ENCODE measurements at places on chromosomes 3 and 15. TPM values are rescaled to one million over a fixed set of nuclear protein-coding genes. Genes with fewer than 3 reads are reported as not detected.

The MDFIC2 gene
- total RNA-seq: not detected

The GABRB3 gene
- total RNA-seq: under 0.01 TPM

The RFT1 gene
- total RNA-seq: 12.7 TPM

The DAZL gene
- total RNA-seq: not detected

The CYP1A2 gene
- not detected for total RNA-seq

The MCF2L2 gene
- total RNA-seq: under 0.01 TPM

The GOLGA8H gene
- under 0.01 TPM for total RNA-seq

The GNB4 gene
- total RNA-seq: 79.3 TPM

The MUC4 gene
- not detected for total RNA-seq

The MYRIP gene
- under 0.01 TPM for total RNA-seq

The MOBP gene
- not detected for total RNA-seq

The SLC9C1 gene
- total RNA-seq: not detected

The CASR gene
- not detected for total RNA-seq

The PPP1R14D gene
- total RNA-seq: not detected

The FMN1 gene
- total RNA-seq: 9.0 TPM

The LRRK1 gene
- total RNA-seq: 15.2 TPM

The RCCD1 gene
- total RNA-seq: 11.2 TPM

The GPR87 gene
- not detected for total RNA-seq

The ADAMTS17 gene
- under 0.01 TPM for total RNA-seq

The MAP2K5 gene
- total RNA-seq: 10.1 TPM

The CGNL1 gene
- 1.1 TPM for total RNA-seq

The TLR9 gene
- not detected for total RNA-seq

The EIF5A2 gene
- 13.3 TPM for total RNA-seq

The HRG gene
- total RNA-seq: not detected

The AMIGO3 gene
- 0.29 TPM for total RNA-seq

The CPB1 gene
- 1.1 TPM for total RNA-seq

The CFAP20DC gene
- total RNA-seq: 2.2 TPM

The GOLGA6A gene
- under 0.01 TPM for total RNA-seq

The SAMD7 gene
- not detected for total RNA-seq

The GRAMD1C gene
- total RNA-seq: 1.2 TPM

The PLEKHO2 gene
- 38.3 TPM for total RNA-seq

The BCL2A1 gene
- total RNA-seq: 0.29 TPM

The MGLL gene
- total RNA-seq: 18.1 TPM

The KNG1 gene
- total RNA-seq: not detected

The CHMP2B gene
- 63.1 TPM for total RNA-seq

The PIGZ gene
- 2.9 TPM for total RNA-seq

The CCDC13 gene
- 0.72 TPM for total RNA-seq

The C3orf22 gene
- not detected for total RNA-seq

The GAP43 gene
- 2.1 TPM for total RNA-seq

The CYP19A1 gene
- total RNA-seq: 2.2 TPM

The GHSR gene
- total RNA-seq: not detected

The ILDR1 gene
- total RNA-seq: not detected
